SK-N-SH treated with all-trans-retinoic acid at 6 μM for 48 hours (cell line): ENCODE measurements at places on chromosomes 6 and 20.

DNA sequence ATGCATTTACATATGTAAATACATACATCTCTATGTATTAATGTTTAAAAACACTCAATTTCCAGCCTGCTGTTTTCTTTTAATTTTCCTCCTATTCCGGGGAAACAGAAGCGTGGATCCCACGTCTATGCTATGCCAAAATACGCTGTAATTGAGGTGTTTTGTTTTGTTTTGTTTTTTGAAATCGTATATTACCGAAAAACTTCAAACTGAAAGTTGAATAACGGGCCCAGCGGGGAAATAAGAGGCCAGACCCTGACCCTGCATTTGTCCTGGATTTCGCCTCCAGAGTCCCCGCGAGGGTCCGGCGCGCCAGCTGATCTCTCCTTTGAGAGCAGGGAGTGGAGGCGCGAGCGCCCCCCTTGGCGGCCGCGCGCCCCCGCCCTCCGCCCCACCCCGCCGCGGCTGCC, 355 bp upstream of the BMP2 start:
- ATAC-seq = no peak

GRCh38 chr20:56765172-56766073, 136.3 kb downstream of the TFAP2C start:
- no peak for ATAC-seq

- ATAC-seq = no peak
These were observed 68.8 kb downstream of the RAB44 start for GRCh38 chr6:36766399-36766945.

DNA sequence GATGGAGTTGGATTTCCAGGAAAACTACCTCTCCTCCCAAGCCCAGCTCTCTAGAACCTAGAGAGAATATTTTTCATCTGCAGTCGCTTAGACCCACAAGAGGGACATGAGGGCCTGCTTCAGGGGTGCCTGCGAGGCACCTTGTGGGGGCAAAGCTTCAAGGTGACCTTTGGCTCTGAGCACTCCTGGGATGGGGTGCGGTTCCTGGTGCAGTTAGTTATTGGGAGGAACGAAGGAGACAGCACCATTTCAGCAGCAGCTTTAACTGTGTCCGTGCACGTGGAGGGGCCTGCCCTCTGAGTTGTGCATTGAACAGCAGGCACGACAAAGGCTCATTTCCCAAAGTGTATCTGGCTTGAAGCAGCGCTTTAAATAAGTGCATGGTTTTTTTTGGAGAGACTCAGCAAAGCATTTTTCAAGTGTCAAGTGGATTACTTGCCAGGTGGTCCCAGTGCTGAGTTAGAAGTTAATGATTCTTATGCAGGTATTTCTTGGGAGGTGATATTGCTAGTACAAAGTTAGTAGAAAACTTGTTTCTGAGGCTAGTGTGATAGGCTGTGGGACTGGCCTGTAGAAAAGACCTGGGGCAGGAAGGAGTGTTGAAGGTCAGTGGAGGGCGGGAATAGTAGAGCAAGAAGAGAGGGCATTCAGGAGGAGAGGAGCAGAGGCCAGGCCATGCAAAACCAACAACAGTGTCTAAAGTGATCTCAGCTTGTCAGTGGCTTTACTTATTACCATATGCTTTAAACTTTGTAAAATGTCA, 3.8 kb downstream of the IGF2R start:
- ATAC-seq = no peak

GRCh38 chr6:136524339-136524935, 25.8 kb downstream of the MAP7 start:
- ATAC-seq = no peak

GRCh38 chr20:13412806-13413445, 191.9 kb downstream of the ISM1 start:
- ATAC-seq = no peak

DNA sequence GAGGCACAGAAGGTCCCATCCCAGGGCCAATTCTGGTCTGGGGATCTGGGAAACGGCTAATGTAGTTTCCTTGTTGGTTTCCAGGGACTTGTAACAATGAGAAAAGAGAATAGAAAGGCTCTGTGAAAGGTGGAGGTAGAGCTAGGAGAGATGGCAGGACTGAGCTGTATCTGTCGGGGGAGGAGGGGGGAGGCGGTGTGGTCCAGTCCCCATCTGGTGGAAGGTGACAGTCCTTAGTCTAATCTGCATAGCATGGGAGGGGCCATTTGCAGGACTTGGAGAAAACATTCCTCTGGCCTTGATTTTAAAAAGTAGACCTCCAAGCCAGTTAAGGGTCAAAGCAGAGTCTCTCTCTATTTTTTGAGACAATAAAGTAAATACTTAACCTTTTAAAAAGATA, 137.1 kb downstream of the DNAH8 start:
- no peak for ATAC-seq

GRCh38 chr20:8043687-8044282, 24.2 kb upstream of the TMX4 start:
- peak; percentile 83 for ATAC-seq

DNA sequence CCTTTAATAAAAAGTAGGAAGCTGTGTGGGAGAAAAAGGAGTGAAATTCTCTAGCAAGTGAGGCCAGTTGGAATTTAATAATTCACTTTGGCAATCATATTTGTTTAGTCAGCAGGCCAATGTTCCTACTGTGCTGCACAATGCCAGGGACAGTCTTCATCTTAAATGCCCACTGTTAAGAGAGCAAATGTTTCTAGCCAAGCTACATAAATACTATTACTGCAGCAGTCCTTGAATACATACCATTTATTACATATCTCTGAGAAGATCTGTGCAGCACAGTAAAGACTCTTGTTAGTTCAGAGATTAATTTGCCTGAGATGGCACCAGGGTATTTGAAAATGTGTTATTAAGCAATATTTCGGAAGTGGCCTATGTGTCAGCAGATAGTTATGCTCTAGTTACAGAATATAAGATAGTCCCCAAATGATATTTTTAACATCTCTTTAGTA, 105.4 kb downstream of the OGFRL1 start:
- ATAC-seq = peak; percentile 67

DNA sequence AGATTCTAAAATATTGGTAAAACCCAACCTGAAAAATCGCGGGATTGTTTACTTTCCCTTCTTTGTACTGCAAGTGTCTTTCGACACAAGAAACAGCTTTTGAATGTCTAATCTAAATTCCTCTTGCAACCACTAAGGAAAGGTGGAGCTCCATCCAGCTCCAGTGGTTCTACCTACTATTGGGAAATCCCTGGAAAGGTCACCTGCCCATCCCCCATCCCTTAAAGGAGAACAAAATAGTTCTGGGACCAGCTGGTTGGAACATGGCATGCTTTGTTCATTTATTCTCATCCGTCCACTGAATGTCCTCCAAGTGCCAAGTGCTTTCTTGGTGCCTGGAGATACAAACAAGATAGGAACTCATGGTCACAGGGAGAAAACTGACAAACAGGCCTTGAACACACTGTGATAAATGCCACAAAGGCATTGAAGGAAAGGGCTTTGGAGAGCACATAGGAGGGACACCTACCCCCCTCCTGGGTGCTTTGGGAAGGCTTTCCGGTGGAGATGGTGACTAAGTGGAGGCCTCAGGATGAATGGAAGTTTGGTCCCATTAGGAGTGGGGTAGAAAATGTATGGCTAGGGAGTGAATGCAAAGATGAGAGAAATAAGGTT, 2.3 kb upstream of the CITED2 start:
- no peak for ATAC-seq

DNA sequence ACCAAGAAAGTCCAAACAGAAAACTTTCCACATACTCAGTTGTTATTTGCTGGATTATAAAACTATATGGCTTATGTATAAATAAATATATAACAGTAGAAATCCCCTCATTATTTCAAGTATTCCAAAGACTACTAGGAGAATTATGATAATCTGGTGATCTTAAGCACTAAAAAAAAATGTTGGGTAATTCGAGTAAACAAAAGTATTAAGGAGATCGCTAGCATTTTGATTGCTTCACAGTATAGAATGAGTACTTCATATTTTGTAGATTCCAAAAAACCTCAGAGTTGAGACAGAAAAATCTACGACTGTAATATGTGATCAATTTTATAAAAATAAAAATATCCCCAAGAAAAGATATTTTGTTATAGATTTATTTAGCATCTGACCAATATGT, 236.4 kb upstream of the TENT5A start:
- ATAC-seq = no peak

GRCh38 chr20:60331688-60332300, 373.6 kb downstream of the CDH26 start:
- no peak for ATAC-seq

DNA sequence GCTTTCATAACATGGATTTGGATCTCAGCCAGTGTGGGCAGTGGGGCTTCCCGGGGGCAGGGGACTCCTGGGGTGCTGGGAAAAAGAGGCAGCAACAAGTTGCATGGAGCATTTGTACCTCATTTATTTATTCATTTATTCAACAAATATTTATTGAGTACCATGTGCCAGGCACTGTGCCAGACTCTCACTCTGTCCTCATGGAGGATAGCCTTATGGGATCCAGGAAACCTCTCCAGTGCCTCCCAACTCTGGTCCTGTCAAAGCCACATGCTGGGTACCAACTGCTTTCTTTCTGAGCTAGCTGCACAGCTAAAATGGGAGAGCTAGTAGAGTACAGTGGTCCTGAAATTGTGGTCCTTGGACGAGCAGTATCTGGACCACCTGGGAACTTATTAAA, 87.8 kb upstream of the EPB41L1 start:
- ATAC-seq = no peak

GRCh38 chr6:82145926-82146452, 101.6 kb downstream of the IBTK start:
- no peak for ATAC-seq

GRCh38 chr6:159915397-159915796, 24.6 kb downstream of the MAS1 start:
- ATAC-seq = no peak

DNA sequence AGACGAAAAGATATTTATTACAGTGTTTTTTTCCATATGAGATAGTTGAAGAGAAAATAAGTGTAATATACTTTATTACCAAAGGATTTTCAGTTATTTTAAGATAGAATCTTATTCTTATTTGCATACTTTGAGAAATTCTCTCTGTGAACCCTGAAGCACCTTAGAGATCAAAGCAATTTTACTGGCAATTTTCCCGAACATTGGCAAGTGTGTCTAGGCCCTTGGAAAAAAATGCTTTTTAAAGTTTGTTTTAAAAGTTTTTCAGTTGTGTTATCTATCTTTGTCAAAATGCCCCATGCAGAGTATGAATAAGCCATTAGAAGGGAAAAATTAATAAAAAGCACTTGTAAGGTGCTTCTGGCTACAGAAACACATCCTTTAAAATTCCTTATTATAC, 276.8 kb upstream of the HSF2 start:
- ATAC-seq = no peak

- no peak for ATAC-seq
These were observed 156.2 kb upstream of the PLCB4 start for GRCh38 chr20:8912731-8913130.

DNA sequence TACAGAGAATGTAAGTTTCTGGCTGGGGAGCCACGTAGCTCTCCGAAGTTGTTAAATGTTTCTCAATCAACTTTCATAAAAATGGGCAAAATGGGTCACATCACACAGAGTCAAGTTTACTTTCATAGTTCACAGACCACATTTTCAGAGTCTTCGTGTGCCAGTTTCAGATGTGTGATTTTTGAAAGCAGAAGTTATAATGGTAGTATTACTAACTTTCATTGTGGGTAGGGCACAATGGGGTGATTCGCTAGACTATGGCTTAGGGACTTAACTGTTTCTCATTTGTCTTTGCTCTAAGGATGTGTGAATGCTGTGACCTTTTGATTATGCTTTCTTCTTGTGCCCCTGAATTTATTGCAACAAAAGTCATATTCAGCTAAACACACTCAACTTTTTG, 109.0 kb upstream of the SUPT3H start:
- no peak for ATAC-seq

DNA sequence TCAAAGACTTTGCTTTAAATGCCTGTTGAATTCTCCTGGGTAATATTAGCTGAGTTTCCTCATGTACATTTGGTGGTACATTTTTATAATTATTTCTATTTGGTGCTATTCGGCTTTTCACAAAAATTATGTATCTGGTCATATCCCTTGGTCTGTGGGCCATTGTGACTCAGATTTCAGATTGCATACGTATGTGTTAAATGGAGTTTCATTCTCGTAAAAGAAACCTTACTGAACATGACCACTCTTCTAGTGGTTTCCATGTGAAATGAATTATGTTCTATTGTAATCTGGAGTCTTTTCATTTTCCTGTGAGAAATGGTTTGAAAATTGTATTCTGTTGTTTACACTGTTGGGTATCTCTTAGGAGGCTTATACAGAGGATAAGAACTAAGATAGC, 386.2 kb upstream of the FLRT3 start:
- no peak for ATAC-seq
